Kidney (tissue), 22 donors: ENCODE measurements at places on chromosomes 2 and 18.

GRCh38 chr18:25672490-25672889 is 320.5 kb upstream of the ZNF521 start:
- DNase-seq: no peak

GRCh38 chr2:128320192-128320905 is 1.7 kb upstream of the HS6ST1 start:
- DNase-seq: no peak

DNA sequence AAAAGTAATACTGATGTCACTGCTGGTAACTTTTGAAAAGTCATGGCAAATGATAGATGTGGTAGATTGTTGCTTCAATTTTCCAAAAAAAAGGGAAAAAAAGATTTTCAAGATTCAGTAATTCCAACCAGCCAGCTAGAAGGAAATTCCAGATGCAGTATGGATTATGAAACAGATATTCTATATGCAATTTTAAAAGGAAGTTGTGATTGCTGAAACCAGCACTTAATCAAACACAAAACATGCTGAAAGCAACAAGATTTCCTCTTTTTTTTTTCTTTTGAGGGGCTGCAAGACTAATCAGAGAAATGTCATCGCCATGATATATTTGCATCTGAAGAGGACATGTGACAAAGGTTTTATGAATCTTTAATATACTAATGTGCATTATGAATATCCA is 5.1 kb upstream of the HNMT start:
- no peak for DNase-seq

GRCh38 chr2:25324905-25325592 is 16.7 kb downstream of the DNMT3A start:
- no peak for DNase-seq

DNA sequence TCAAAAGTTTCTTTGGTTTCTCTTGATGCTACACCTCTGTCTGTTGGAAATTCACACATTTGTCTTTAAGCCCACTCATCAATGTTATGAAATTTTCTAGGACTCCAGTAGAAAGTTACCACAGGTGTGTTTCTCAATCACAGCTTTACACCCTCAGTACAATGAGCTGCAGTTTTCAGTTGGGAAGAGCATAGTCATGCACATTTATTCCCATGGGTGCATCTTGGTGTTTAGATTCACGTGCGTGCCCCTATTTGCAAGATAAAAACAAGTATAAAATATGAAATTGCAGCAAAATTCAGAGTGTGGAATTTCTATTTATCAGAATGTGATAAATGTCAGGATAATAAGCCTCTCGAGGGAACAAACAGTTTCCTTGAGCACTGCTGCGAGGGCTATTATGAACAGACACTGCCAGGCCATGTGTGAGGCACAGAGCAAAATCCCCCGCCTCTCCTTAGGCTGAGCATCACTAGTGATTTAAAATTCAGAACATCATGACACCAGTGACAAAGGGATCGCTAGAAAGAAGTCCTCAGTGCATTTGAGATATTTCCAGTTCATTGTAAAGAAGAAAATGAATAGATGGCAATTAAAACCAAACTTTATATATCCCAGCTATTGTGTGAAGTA is 512.2 kb upstream of the TCF4 start:
- DNase-seq: no peak

- peak; percentile 21 for DNase-seq
Observed at GRCh38 chr2:41736586-41736985, 311.2 kb upstream of the PKDCC start.

DNA sequence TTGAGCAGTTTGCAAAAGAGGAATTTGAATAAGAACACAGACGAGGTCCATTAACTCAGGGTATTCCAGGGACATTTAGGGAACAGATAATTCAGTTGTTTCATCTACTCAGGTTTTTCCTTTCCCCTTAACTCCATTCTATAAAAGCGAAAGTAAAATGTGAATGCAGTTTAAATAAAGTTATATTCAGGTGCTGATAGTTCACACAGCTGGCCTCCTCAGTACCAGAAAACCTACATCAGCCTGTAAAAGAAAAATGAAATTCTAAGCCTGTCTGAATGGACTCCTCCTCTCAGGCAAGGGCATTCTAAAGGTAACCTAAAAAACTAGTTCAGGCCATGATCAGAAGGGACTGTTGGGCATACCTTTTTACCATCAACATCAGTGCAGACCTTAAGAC is 873.8 kb downstream of the SUCLG1 start:
- DNase-seq: no peak

- no peak for DNase-seq
Observed at GRCh38 chr2:121999264-121999663, 243.8 kb downstream of the TSN start.

GRCh38 chr2:69734035-69734611 is 7.8 kb upstream of the ANXA4 start:
- DNase-seq: peak; percentile 51

GRCh38 chr2:233387225-233387624 is 32.9 kb downstream of the DGKD start:
- DNase-seq: no peak

DNA sequence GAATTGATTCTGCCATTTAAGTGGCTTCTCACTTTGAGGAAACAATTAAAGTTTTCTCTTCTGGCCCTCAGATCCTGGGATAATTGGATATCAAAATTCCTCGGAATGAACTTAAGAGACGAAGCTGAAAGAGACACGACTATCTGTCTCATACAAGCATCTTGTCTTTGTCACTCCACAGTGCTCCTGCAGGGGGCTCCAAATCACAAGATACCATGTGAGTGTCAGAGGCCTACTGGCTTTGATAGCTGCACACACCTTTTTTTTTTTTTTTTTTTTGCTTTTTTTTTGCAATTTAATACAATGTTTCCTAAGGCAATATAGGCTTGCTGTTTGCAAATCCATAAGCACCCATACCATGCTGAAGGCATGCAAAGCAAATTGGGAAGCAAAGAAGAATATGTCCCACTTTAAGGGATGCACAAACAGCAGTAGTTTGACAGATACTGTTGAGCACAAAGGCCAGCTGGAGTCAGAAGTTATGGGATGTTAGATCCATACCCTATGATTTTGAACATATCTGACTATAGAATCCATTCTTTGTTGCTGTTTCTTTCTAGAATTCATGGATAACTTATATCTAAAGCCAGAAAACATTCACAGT is 109.0 kb upstream of the CBLN2 start:
- peak; percentile 58 for DNase-seq

DNA sequence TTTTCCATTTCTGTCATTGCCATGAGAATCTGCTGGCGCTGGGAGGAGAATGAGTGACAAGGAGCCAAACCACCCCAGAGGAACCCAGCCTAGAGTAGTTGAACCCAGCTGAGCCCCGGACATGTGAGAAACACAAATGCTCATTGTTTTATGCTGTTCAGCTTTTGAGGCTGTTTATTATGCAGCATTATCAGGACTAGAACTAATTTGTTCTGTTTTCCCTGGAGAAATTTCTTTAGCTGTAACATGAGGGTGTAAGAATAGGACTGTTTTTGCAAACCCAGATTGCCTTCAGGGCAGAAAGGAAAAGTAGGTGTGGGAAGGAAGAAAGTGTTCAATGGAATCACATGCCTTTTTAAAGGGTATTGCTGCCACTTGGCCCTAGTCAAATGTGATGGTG is 28.5 kb upstream of the DOCK10 start:
- no peak for DNase-seq

- DNase-seq: no peak
Observed at GRCh38 chr18:45775743-45776142, 49.7 kb upstream of the SIGLEC15 start.

DNA sequence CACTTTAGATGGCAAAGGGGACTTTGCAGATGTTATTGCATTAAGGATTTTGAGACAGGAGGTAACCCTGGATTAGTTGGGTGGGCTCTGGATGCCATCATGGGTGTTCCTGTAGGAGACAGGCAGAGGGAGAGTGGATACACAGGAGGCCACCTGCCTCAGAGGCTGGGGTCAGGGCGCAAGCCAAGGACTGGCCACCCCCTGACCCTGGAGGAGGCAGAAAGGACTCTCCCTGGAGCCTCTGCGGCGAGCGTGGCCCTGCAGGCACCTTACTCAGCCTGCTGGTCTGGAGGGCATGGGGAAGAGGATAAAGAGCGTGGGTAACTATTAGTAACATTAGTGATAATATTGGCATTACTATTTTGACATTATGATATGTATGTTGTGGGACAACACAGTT is 21.6 kb upstream of the OTOS start:
- DNase-seq: no peak

DNA sequence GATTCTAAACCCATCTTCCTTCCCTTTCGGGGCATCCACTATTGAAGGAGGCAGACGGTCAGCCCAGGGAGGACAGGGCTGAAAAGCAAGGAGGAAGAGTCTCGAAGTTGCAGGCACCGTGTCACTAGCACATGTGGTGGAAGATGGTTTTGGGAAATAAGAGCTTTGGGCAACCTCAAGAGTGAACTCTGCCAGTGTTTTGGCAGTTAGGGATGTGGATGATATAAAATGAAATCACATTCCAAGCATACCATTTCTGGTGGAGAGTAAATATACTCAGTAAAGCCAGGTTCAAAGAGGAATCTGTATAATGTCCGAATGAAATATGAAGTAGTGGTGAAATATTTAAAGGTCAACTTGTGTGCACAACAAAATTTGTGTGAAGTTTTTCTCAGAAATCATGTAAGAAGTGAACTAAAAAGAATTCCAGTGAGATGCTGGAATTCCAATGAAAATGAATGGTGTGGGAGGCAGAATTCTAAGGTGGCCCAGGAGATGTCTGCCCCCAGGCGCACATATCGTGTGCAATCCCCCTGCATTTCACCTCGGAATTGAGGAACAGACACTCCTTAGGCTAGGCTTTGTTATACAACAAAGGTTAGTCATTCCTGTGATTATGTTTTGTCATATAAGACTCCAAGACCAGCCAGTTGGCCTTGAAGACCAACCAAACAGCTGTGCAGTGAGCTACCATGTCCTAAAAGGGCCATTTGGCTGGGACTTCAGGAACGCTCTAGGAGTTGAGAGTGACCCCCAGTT is 147.1 kb downstream of the SH3BP4 start:
- no peak for DNase-seq

- no peak for DNase-seq
Observed at GRCh38 chr2:132415256-132415914, 1.2 kb upstream of the GPR39 start.

GRCh38 chr18:51039138-51040112 is 9.4 kb downstream of the SMAD4 start:
- no peak for DNase-seq

GRCh38 chr2:60357996-60358395 is 195.5 kb downstream of the BCL11A start:
- no peak for DNase-seq

DNA sequence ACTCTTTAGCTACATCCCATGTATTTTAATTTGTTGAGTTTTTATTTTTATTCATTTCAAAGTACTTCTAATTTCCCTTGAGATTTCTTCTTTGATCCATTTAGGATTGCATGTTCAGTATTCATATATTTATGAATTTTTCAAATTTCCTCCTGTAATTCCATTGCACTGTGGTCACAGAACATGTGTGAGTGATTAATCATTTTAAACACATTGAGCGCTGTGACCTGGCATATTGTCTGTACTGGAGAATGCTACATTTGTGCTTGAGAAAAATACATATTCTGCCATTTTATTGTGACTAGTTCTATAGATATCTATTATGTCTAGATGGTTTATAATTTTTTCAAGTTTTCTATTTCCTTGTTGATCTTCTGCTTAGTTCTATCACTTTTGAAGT is 353.7 kb downstream of the RAD51AP2 start:
- no peak for DNase-seq
